Substantia nigra (tissue), 51 donors: ENCODE measurements at places on chromosomes 6 and 20.

DNA sequence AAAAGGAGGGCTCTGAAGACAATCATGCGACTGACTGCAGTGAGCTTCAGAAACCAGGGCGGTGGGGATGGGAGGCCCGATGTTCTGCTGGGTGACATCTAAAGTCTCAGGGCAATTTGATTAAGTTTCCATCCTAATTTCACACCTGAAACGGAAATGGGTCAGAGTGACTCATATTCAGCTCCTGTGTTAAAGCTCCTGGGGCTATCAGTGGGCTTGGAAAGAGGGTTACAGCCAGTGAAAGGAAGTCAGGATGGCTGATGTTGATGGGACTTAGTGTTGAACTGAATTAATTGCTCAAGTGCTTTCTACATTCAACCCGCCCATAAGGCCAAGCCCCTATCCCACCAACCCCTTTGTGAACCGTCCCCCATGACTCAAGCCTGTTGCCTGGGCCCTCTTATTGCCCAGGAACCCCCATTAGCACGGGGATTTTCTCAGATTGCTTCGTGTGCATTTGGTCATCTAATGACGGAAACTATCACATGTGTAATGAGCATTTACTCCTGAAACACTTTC, 47.1 kb upstream of the TBC1D7 start:
- no peak for DNase-seq

DNA sequence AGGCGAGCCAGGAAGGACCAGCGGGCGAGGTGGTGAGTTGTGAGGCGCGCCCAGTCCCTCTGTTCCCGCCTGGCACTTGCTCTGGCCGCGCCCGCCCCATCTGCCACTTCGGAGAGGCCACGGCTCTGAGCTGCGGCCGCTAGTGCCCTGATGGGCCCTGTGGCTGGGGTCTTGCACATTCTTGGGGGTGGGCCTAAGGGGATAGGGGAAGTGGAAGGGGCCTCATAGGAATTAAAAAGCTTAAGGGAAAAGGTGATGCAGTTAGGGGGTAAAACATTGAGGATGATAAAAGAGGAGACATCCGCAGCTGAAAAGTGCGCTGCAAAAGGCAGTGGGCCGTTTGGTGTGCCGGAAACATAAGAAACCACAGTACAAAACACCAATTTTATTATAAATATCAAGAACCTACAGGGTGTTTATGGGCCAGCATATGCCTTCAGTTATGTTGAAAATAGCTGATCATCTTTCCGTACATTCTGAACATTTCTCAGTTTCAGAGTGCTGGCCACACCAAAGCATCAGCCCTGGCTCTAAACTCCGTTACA, 1.1 kb upstream of the PSMB8 start:
- no peak for DNase-seq

DNA sequence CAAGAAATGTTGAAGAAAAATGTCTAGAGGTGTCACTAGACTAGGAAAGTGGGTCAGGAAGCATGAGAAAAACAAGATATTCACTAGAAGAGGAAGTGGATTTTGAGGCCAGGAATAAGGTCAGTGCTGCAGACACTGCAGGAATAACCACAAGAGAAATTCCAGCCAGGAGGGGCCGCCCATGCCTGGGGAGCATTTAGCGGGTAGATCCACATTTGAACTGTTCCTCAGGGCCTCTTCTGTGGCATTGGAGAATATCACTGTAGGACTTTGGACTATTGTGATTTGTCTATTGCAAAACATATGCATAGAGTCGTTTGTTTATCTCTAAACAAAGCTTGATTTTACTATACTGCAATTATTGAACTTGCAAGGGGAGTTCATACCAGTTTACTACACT, 49.6 kb upstream of the CCDC28A start:
- DNase-seq = peak; percentile 7

DNA sequence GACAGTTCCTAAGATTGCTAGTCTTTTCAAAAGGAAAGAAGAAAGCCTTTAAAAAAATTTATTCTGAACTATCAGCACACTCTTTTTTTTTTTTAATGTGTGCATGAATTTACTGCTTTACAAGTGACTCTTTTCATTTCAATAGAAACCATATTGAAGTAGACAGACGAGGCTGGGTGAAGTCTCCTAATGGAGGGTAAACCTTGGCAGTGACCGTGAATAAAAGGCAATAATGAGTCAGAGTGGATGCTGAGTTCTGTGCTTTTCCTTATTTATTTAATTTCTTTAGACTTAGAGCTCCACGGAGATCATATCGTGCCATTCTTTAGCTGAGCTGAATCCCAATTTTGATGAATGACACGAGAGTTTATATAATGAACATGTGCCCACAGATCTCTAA, 196.9 kb downstream of the PRL start:
- DNase-seq = no peak

- DNase-seq = no peak
These were observed 70.5 kb upstream of the TOX2 start for GRCh38 chr20:43843965-43844660.

GRCh38 chr6:5084781-5085647, at the start of gene PPP1R3G:
PPP1R3G (plus strand) TSS chr6:5085341; CDS start chr6:5085486, 145 bp downstream.
- peak; percentile 35 for DNase-seq

DNA sequence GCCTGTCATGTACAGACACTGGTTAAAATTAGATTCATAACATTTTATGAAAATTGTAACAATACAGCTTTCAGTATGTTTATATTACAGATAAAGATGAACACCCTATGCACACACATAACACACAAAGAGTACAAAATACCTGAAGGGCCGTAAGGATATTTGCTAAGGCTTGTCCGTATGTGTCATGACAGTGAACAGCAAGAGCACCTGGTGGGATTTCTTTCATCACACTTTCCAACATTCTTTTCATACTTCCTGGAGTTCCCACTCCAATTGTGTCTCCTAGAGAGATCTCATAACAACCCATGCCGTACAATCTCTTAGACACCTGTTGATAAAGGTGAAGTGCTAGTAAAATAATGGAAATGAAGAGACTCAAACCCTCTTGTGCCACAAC, 83.7 kb downstream of the HMGCLL1 start:
- DNase-seq = no peak

GRCh38 chr6:46940433-46941226, 18.9 kb upstream of the ADGRF5 start:
- DNase-seq = no peak

DNA sequence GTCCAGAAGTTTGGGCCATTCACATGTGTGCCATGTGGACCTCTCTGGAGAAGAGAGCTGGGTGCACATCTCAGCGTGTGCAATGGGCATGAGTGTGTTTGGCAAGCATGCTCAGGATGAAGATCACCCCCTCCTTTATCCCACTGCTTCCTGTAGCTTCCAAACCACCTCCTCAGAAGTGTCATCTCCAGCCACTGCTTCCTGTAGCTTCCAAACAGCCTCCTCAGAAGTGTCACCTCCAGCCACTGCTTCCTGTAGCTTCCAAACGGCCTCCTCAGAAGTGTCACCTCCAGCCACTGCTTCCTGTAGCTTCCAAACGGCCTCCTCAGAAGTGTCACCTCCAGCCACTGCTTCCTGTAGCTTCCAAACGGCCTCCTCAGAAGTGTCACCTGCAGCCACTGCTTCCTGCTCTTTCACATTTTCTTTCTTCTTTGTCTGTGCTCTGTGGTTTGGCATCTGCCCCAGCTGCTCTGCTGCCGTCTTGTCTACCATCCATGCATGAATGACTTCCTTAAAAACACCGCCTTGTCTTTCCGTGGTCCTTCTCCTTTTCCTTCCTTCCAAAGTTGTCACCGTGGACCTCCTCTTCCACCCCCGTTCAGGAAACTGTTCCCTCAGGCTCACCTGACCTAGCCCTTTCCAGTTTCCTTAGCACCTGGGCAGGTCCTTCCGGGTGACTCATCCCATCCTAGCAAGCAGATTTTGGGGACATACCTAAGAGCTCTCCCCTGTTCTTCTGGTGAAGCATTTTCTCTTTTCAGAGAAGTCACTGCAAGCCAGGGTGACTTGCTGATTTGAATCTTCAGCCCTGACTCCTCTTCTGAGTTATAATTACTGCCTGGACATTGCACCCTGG, 43.5 kb upstream of the TIAM2 start:
- no peak for DNase-seq

- DNase-seq = peak; percentile 33
These were observed 2.1 kb upstream of the TMEM151B start for GRCh38 chr6:44268095-44268628.

DNA sequence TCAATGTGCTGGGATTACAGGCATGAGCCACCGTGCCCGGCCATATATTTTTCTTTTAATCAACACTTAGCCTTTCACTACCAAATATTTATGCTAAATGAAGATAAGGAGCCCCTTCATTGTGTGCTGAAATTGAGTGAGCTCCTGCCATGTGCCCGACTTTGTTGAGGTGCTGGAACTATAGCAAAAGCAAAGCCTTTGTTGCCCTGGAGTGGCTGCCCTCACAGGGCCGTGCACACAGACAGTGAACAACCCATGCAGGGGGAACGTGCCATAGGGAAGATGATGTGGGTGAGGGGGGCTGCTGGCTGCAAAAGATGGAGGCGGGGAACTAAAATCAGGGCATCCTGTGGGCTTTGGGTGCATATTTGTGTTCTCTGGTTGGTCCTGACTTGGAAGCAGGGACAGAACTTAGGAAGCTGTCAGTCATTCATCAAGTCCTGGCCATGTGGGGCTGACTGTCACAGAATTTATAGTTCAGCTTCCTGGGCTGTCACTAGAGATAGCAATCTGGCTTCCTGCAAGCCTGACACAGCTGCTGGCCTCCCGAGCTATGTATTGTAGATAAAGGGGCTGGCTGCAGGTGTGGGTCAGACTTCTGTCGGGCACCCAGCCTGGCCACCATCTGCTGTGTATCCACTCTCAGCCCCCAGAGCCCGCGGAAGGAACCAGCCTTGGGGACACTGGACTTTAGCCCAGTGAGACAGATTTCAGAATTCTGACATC, 56.8 kb upstream of the MPC1 start:
- DNase-seq = no peak

DNA sequence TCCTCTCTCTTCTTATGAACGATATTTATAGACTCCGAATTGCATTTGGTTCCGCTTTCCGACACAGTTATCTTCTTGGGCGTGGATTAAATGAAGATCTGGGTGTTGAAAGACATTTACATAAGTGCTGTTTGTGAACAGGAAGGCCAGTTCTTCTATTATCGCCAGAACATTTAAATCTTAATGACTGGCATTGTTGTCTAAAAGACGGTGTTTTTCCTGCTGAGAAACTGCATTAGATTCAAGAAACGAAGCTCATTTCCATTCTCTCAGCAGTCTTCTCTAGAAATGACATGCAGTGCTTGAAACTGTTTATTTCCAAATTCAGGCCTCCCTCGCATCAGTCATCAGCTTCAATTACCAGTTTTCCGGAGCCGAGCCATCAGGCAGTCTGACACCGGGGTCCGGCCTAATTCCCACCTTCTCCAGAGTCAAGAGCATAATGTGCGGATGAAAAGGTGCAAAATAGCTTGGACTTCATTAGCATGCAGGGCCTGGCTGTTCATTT, 16.0 kb downstream of the LINC00237 start:
- DNase-seq = no peak

- DNase-seq = no peak
These were observed 278.3 kb upstream of the SGK1 start for GRCh38 chr6:134596191-134596590.

- DNase-seq = no peak
These were observed 100.4 kb upstream of the TCF21 start for GRCh38 chr6:133788556-133788955.

- no peak for DNase-seq
These were observed 2.8 kb downstream of the TMC2 start for GRCh38 chr20:2538931-2539720.

DNA sequence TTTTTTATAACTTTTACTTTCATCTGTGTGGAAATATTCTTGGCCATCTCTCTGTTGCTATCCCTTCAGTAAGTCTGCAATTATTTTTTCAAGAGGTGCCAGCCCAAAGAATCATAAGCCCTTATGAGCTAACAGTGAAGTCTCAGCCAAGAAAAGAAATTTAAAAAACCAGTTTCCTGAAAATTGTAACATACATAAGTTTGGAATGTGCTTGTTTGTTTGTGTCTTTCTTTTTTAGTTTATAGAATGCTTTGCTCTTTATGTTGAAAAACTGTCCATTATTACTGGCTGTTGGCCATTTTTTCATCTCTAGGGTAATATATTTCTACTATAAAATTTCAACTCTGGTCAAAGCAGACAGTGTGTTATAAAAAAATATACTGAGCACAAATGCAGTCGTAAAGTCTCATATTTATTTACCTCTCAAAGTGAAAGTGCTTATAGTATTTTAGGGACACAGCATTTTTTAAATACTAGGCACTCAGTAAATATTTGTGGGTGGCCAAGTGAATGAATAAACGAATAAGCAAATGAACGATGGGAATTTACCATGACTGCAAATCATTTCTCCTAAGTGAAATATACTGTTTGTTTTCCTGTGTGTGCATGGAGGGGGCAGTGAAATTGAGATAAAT, 659.7 kb downstream of the KIF16B start:
- DNase-seq = no peak

DNA sequence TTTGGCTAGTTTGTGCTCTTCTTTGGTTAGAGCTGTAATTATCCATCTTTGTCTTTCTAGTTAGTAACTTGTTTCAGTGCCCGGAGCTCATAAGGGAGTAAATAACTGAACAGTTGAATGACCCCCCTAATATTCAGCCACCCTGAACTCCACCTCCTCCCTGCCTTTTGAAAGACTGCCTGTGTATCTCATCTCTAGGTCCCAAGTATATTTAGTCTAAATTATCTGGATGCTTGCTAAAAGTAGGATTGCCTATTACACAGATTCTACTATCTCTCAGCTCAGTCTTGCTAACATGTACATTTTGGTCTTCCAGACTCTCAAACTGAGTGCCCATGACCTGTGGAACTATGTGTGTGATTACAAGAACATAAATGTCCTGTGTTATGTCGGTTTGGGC, 145.9 kb downstream of the GJA1 start:
- no peak for DNase-seq

DNA sequence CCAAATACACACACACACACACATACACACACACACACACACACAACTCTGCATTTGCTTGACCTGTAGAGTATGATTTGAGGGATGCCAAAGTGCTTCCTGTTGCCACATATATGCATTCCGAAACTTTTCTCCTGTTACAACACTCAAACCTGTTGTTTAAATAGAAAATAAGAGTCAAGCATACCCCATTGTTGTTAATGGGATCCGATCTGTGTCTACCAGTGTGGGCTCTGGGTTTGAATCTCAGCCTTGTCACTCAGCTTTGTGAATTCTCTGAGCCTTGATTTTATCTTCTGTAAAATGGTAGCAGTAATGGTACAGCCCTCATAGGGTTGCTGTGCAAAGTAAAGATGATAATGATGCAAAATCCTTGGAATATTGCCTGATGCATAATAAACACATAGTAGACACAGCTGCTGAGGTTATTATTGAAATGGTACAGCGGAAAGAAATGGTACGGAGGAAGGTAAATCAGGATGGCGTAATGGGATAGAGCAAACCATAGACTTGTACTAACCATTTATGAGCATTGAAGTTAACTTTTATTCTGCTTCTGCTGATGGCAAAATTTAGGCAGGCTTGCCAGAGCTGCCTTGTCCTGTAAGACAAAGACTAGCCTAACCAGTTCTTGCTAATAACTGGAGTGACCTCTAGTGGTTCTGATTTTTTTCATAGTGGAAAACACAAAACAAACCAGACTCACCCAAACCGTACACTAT, 113.5 kb upstream of the PHACTR1 start:
- no peak for DNase-seq

- DNase-seq = peak; percentile 43
These were observed 119.1 kb upstream of the CD93 start for GRCh38 chr20:23205211-23205610.

- no peak for DNase-seq
These were observed 1.7 kb downstream of the KCTD20 start for GRCh38 chr6:36444470-36444869.

GRCh38 chr6:130783416-130784107, 43.6 kb upstream of the SMLR1 start:
- no peak for DNase-seq
